ENCODE measurements at places on chromosomes 7 and 10.

- no peak for DNase-seq
These were observed 132.4 kb downstream of the RAB11FIP2 start for GRCh38 chr10:117914334-117914733.

GRCh38 chr10:46301721-46302479, 15.1 kb downstream of the ANTXRL start:
- no peak for DNase-seq

DNA sequence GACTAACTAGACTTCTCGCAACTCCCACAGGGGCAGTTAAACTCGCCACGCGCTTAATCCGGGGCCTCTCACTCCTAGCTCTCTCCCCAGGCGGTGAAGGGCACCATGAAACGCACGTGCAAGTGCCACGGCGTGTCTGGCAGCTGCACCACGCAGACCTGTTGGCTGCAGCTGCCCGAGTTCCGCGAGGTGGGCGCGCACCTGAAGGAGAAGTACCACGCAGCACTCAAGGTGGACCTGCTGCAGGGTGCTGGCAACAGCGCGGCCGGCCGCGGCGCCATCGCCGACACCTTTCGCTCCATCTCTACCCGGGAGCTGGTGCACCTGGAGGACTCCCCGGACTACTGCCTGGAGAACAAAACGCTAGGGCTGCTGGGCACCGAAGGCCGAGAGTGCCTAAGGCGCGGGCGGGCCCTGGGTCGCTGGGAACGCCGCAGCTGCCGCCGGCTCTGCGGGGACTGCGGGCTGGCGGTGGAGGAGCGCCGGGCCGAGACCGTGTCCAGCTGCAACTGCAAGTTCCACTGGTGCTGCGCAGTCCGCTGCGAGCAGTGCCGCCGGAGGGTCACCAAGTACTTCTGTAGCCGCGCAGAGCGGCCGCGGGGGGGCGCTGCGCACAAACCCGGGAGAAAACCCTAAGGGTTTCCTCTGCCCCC, 19.5 kb downstream of the WNT8B start:
- DNase-seq: peak; percentile 77

DNA sequence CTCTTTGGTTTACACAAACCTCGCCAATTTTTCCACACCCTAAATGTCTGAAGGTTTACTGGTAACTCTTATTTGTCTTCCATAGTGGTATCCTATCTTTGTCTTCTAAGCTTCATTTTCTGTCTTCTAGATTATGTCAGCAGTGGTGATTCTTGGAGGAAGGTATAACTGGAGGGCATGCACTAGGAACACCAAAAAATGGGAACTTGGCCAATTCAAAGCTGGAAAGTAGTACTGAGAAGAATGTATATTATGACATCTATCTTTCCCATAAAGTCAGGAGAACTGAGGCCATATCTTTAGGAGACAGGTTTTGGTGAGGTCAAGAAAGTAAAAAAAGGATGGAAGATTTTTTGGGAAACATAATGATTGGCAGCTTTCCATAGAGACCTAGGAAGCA, 113.3 kb downstream of the CPEB3 start:
- DNase-seq: no peak

DNA sequence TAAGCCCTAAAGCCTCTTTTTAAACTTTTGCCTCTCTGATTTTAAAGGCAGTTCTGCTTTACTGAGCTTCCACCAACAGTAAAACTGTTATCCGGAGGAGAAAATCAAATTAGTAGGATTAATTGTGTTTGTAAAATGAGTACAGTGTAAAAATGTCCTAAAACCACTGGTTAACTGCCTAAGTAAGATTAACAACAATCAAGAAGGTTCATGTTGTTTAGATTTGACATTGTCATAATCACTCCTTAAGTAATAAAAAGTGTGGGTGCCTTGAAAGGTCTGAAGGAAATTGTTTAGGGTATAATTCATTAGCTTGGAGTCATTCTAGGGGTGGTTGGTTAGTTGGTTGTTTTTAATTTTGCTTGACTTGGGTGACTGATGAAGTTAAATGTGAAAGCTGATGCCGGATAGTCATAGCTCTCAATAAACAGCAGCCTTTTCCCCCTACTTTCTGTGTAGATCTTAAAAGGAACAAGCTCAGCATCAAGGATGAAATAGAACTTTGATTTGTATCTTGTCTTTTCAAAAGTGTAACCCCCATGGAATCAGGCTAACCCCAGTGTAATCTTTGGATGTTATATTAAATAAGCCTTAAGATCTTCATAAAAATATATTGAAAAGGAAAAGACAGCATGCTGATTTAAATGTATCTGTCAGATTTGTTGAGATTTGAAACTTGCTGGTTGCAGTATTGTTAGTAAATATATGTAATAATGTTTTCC, 148.3 kb downstream of the ARID5B start:
- DNase-seq: no peak

DNA sequence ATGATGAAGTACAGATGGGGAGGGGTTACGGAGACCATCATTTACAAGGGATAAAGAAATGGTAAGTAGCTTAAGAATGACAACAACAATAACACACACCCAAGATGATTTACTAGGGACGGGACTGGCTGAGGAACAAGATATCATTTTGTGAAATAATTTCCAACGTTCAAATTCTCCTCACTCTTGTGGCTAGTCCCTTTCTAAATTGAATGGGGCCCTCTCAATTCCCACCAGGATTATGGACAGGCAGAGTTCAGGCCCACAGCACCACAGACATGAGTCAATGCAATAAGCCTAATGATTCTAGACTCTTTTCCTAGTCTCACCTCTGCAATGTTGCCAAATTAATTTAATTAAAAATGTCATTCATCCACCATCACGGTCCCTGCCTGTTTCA, 448.1 kb downstream of the KCNMA1 start:
- no peak for DNase-seq

GRCh38 chr10:13512564-13512963, 16.2 kb downstream of the BEND7 start:
- DNase-seq: no peak

DNA sequence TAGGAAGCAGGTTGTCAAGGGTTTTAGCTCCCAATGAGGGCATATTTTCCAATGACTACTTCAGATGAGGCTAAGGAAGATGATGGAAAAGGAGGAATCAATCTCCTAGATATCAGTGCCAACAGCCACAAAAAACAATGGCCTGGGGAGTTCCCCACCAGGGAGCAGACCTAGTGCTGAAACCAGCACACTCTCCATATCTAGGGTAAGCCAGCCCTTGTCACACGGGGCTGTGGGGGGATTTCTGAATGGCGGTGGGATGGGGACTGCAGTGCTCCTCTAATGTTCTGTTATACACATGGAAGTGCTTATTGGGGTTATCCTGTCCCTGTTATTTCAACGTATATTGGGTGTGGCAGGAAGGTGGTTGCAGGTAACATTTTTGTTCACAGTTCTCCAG, 18.5 kb downstream of the EPC1 start:
- peak; percentile 27 for DNase-seq

DNA sequence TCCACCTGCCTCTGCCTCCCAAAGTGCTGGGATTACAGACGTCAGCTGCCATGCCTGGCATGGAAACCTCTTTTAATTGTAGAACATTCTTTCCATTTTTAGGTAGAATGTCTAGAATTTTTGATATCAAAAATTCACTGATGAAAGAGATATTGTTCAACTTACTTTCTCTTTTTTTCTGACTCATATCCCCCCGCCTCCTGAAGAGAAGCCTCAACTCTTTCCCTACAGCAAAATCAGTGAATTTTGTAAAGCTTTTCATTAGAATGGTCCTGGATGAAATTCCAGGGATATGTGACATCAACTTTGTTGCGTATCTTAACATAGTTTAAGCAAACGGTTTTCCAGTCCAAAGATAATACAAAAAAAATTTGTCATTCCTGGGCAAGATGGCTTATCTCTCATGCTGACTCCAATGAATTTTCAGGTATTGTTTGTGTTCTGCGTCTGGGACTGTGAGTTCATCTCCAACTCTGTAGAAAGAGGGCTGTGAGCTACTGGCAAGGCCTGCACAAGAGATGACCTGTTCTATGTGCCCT, 256.8 kb downstream of the BMPER start:
- no peak for DNase-seq

- no peak for DNase-seq
These were observed 213.4 kb upstream of the CDC14C start for GRCh38 chr7:48710995-48711394.

- no peak for DNase-seq
These were observed 245.8 kb downstream of the ARHGAP21 start for GRCh38 chr10:24477915-24478314.

GRCh38 chr10:11882646-11883375, 59.7 kb downstream of the PROSER2 start:
- DNase-seq: no peak

DNA sequence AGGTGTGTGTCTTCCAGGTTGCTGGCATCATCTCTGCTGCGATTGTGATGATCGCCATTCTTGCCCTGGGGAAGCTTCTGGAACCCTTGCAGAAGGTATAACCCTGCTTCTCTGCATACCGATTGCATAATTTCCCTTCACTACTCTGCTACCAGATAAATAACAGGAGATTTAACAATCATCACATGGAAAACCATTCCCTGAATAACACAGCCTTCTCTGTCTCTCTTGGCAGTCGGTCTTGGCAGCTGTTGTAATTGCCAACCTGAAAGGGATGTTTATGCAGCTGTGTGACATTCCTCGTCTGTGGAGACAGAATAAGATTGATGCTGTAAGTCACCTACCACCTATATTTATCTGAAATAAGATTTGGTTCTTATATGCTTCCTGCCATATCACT, 33.8 kb downstream of the SLC26A4 start:
- DNase-seq: no peak

- DNase-seq: no peak
These were observed 68.4 kb upstream of the DUSP5 start for GRCh38 chr10:110429301-110429700.

DNA sequence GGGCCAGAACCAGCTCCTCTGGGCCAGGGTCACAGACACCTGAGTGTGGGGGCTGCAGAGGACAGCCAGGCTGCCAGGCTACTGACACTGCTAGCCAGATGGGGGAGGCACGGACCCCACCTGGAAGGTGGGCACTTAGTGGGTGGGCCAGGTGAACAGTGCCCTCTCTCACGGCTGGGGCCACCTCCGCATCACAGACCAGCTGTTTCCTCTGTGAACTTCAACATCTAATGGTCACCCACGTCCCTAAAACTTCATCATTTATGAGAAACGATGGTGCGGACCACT, 80.4 kb downstream of the MKI67 start:
- no peak for DNase-seq

GRCh38 chr10:111890046-111890445, 293.5 kb downstream of the GPAM start:
- no peak for DNase-seq

- DNase-seq: no peak
These were observed 127.7 kb upstream of the NOBOX start for GRCh38 chr7:144531181-144531580.

DNA sequence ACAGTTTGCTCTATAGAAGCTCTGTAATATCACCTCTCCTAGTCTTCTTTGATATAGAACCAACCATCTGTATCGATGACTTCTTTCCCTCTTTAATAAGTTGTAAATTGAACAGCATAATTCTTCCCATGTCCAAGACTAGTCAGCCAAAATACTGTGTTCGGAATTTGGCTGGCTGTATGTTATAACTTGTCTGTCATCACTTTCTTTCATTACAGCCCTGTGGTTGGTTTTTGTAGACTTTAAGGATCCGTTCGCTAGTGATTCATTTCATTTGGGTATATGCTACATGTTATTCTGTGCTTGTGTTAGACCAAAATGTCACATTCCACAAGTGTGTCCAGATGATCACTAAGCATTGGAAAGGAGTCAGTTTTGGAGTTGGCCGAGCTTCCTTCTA, 155.4 kb upstream of the ITGB1 start:
- no peak for DNase-seq

DNA sequence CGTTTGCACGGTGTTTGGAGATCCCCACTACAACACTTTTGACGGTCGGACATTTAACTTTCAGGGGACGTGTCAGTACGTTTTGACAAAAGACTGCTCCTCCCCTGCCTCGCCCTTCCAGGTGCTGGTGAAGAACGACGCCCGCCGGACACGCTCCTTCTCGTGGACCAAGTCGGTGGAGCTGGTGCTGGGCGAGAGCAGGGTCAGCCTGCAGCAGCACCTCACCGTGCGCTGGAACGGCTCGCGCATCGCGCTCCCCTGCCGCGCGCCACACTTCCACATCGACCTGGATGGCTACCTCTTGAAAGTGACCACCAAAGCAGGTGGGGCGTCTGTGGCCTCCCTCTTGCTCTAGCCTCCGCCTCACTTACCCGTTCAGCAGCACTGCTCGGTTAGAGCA, 173.5 kb downstream of the BMPER start:
- DNase-seq: no peak

GRCh38 chr7:48540746-48541145, 369.5 kb downstream of the ABCA13 start:
- DNase-seq: no peak

DNA sequence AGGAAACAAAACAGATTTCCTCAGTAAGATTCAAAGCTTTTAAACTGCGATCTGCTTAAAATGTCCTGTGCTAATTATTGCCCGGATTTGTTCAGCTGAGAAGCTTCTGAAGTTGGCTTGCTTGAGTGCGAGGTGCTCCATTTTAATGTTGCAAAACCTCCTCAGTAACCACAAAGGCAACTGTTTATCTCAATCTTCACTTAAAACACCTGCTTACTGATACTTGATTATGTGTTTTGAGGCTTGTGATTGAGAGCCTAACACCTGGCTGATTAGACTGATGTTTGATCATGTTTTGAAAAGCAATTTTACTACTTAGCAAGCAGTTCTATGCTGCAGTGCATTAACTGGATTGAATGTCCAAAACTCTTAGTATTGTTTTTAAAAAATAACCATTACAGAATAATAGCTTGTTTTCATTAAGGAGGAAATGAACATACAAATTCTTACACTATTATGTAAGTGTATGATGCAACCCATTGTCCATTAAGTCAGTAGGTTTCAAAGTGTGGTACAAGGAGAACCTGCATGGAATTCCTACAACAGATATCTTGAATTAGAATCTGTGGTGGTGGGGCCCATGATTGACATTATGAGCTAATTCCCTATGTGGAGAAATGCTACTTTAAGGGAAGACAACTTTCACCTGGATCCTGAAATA, 96.9 kb upstream of the FAM180A start:
- no peak for DNase-seq

GRCh38 chr10:75889051-75889450, 457.6 kb downstream of the LRMDA start:
- DNase-seq: no peak

- DNase-seq: no peak
These were observed 45.0 kb upstream of the IFRD1 start for GRCh38 chr7:112405286-112405685.

DNA sequence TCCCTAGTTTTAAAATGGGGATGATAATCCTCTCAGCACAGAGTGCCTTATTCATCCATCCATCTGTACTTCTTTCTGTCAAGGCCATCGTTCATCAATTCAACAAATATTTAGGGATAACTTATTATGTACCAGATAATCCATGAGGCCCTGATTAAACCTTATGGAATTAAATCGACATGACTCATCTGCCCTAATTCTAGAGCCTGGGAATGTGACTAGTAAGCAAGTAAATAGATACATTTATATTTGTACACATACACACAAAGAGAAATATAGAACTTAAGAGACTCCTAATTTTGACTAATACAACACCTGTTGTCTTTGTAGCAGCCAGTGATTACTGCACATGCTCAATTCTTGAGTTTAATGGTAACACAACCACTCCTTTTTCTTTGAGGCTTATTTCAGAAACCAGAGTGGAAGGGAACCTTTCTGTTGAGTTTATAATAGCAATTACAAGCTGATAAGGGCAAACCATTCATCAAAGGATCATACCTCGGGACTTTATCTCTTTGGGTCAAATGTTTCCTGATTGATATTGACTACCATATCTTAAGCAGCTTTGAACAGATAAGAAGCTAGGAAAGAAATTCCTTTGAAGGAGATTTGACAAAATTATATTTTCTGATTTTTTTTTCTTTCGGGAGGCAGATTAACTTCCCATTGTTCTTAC, 122.7 kb downstream of the ARID5B start:
- no peak for DNase-seq

GRCh38 chr10:14936584-14936983, 17.3 kb downstream of the DCLRE1C start:
- no peak for DNase-seq
